ENCODE measurements at places on chromosomes 16 and 17. TPM values are rescaled to one million over a fixed set of nuclear protein-coding genes. Genes with fewer than 3 reads are reported as not detected.

NTN3 gene
- 0.10 TPM for total RNA-seq

- DNase-seq: no peak
Measured at GRCh38 chr17:44865931-44866330, 18.2 kb downstream of the HIGD1B start.

DNA sequence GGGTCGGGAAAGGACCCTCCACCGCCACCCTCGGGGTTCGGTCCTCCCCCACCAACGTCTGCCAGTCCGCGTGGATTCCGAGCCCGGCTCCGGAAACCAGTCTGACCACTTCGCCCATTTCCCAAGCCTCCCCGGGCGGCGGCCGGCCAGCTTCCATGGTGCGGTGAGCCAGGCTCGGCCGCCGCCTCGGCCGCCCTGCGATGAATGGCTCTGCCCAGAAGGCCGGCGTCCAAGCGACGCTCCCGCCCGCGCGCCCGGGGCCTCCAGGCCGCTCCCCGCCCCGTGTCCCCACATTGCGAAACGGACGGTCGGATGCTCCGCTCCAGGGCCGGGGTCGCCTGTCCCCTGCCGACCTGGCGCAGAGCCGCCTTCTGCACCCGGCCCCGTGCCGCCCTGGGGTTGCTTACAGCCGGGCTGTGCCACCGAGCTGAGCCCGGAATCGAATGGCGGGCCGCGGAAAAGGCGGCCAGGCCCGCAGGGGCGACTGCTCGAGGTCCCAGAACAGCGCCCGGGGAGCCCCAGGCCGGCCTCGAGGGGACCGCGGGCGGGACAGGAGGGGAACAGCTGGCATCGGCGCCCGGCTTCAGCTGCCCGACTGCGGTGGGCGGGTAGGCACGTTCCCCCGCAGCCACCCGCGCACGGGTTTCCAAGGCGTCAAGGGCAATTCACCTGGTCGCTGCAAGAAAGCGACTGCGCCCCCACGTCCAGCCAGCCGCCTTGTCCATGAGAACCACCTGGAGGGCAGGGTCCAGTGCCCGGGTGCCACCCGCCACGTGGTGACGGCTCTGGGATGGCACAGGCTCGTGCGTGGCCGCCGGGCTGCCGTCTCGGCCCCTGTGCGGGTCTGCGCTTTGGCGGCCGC, 18.3 kb upstream of the CBX8 start:
- no peak for DNase-seq

DNA sequence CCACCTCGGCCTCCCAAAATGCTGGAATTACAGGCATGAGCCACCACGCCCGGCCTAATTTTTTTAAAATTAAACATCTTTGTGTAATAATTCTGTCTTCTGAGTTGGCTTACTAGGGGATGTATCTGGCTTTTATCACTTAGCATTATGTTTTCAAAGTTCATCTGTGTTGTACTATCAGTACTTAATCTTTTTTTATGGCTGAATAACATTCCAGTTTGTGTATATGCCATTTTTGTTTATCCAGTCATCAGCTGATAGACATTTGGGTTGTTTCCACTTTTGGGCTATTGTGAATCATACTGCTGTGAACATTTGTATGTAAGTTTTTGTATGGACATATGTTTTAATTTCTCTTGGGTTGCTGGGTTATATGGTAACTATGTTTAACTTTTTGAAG, 69.0 kb downstream of the CHD9 start:
- DNase-seq: no peak

SLFN12L gene
- not detected for total RNA-seq

DNA sequence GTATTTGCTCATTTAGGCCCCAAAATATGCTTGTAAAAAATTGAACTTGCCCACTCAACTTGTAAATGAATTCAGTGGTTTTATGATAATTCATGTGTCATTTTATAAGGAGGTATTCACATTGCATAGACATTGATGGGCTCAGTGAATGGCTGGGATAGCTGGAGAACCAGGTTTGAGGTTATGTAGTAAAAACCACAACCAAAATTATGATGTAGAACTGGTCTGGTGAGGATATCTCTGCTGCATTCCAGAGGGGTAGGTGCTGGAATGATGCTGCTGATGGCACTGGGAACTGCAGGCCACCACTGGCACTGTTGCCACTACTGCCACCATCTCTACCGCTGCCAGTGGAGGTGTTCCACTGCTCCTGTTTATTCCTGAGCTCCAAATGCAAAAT, 21.5 kb upstream of the RABEP1 start:
- DNase-seq: no peak

- no peak for DNase-seq
Measured at GRCh38 chr16:1152123-1152638, 725 bp upstream of the CACNA1H start.
